NCI-H1436 treated with DMSO at 0.1 percent for 48 hours (cell line): ENCODE measurements at places on chromosomes 4 and X.

GRCh38 chrX:121546317-121546716 is 498.9 kb downstream of the GLUD2 start:
- no peak for DNase-seq

DNA sequence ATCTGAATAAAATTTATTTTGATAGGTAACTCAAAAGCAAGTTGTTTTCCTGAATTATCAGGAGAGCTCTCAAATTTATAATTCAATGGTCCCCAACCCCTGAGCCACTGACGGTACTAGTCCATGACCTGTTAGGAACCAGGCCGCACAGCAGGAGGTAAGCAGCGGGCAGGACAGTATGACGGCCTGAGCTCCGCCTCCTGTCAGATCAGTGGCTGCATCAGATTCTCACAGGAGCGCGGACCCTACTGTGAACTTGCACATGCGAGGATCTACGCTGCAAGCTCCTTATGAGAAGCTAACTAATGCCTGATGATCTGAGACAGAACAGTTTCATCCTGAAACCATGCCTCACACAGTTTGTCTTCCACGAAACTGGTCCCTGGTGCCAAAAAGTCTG is 37.9 kb upstream of the SEC24B start:
- DNase-seq, result no peak

DNA sequence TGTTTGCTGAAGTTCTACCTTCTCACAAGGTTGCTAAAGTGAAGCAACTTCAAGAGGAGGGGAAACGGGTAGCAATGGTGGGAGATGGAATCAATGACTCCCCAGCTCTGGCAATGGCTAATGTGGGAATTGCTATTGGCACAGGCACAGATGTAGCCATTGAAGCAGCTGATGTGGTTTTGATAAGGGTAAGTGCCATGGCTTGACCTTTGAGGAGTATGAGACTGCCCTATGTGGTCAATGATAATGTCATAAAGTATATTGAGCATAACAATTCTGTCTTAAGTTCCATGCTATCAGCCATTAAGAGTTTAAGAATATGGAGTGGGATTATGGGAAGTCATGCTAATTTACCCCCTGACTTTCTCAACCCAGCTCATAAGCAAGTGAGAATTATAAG is 61.4 kb upstream of the PGK1 start:
- DNase-seq, result no peak

DNA sequence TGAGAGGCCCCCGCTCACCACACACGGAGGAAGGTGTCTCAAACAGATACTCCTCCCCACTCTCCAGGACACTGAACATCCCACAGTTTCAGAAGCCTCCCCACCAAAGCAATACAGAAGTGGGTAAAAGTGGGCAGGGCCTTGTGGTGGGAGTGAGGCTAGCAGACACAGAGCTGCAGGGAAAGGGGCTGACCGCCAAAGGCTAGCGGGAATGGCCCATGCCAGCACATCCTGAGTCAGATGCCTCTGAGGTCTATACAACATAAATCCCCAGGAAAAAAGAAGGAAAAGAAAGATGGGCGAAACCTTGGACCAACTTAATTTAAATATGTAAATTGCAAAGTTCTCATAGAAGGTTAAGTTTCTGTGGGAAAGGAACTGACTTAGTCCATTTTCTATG is 21.9 kb upstream of the ARHGAP10 start:
- DNase-seq, result no peak

DNA sequence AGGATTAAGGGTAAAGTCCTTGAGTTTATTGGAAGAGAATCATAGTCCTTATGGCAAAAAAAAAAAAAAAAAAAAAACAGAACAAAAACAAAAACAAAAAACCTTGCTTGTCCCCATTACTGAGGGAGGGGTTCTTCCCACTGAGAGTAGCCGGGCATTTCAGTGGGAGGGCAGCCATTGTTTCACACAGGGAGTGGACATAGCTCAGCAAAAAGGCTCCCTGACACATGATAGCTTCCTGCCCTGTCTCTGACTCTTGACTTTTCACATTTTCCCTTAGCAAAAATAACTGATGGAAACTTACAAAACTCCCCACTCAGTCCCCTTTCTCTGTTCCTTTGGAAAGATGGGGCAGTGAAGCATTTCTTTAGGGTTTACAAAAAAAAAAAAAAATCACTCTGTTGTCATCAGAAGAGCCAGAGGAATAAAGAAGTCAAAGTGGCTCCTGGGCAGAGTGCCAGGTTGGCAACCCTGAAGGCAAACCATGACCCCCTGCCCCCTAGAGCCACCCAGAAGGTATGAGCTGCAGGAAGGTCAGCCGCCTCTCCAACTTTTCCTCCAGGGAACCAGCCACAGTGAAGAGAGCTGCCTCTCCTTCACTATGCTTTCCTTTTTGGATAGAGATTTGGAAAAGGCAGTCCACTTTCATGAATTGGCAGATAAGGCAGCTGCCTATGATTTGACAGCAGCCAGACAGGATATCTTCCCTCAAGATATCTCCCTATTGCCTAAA is 170.6 kb downstream of the KDR start:
- no peak for DNase-seq

DNA sequence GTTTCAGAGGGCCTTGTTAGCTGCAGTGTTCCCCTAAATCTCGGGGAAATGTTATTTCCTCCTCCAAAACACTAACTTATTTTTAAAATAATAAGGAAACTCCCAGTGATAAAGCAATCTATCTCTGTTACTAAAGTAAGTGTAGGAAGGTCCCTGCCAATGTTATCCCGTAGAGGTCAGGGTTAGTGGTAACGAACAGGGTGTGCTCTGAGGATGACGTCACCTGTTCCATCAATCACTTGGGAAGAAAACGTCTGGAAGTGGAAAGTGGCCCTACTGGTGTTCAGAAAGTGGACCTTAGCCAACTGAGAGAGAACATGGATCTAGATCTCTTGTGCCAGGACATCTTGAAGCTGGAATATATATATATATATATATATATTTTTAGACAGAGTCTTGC is 249.5 kb downstream of the BCOR start:
- no peak for DNase-seq
